NCI-H1694 (cell line): ENCODE measurements at places on chromosomes 4 and X.

GRCh38 chr4:85402371-85402770 is 72.6 kb upstream of the ARHGAP24 start:
- DNase-seq, result no peak

- no peak for DNase-seq
Measured at GRCh38 chr4:120070196-120070595, 3.5 kb upstream of the MAD2L1 start.

DNA sequence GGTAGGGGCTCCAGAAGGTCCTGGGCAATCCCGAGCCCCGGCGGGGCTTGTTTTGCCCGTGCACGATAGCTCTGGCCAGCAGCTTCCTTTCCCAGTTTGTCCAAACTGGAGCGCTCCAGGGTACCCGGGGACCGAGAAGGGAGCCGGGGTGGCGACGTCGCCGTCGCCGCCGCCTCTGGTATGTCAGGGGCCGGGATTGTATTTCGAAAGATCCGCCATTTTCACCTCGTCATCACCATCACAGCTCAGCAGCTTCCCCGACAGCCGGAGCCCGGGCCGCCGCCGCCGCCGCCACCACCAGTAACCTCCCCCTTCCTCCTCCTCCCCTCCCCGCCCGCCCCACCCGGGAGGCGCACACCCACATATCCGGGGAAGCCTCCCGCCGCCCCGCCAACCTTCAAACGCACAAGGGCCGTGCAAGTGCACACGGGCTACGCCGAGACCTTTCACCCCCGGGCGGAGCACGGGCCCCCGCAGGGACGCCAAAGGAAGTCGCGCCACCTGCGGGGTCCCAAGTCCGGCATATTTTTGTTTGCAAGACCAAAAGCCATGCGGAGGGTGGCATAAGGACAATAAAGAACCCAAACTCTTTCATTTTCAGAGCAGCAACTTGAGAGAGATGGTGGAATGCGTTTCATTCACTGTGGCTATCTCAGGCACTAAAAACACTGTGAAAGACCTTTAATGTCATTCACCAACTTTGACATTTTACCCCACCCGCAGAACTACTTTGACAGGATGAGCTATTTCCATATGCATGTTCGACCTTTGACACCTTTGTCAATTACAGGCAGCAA is at the start of gene LIN54:
LIN54 (minus strand) TSS at position 302 of the 797 bp plus-strand sequence. CDS start 25,979 bp downstream, outside the sequence.
- peak; percentile 17 for DNase-seq

DNA sequence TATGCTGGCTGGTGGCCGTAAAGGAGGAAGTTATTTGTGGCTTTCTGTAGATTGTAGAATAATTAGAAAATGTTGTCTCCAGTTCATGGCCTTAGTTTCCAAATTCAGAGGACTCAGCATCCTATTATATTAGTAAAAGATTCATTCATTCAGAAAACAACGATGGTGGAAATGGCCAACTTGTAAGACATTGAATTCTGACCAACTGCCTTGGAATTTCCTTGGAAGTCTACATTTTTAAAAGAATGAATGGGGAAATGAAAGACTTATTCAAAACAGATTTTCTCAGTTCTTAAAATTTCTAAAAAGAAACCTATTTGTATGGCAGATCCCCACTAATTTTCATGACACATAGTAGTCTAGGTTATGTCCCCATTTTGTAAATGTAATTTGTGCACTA is 561.5 kb downstream of the ANKRD50 start:
- no peak for DNase-seq

GRCh38 chr4:184059099-184059498 is 154.0 kb downstream of the STOX2 start:
- no peak for DNase-seq

DNA sequence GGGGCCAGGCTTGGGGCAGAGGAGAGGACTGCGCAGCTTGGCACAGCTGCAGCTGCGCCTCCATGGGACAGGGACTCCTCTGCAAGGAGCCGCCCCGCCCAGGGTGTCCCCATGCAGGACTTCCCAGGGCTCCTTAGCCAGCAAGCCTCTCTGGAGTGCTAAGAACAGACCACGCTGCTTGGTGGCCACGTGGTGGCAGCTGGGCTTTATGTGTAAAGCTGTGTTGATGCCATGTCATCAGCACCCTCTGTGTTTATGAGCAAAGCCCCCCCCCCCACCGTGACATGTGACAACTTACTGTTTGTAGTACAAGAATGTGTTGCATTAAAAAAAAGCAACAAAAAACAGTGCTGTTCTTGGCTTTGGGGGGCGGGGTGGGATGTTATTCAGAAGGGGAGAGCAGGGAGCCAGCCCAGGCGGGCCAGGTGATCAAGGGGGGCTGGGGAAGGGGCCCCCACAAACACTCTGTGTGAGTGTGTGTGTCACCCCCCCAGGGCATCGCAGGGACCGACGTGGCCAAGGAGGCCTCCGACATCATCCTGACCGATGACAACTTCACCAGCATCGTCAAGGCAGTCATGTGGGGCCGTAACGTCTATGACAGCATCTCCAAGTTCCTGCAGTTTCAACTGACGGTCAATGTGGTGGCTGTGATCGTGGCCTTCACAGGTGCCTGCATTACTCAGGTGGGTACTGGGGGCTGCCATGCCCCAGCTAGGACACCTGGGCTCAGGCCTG is 40.3 kb downstream of the ATP2B3 start:
- no peak for DNase-seq

- no peak for DNase-seq
Measured at GRCh38 chr4:185709802-185710486, 102.0 kb downstream of the SORBS2 start.

DNA sequence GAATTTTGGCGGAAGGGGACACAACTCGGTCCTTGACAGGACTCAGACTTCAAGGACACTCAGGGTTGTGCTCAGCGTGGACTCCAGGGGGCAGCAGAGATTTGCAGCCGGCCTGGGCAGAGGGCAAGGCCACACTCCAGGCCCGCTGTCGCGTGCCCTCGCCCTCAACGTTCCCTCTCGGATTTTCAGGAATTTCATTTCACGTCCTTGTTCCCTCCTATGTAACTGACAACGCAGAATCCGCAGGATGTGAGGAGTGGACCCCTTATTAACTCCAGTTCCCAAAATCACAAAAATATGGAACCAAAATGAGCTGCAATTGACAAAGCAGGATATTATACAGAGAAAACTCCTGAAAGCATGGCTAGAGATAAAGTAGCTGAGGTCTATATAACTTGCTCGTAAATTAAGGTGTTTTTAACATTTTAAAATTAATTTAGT is 21.0 kb upstream of the DCTD start:
- DNase-seq, result peak; percentile 22

GRCh38 chr4:180314972-180315371 is 1928.2 kb upstream of the TENM3 start:
- DNase-seq, result no peak

DNA sequence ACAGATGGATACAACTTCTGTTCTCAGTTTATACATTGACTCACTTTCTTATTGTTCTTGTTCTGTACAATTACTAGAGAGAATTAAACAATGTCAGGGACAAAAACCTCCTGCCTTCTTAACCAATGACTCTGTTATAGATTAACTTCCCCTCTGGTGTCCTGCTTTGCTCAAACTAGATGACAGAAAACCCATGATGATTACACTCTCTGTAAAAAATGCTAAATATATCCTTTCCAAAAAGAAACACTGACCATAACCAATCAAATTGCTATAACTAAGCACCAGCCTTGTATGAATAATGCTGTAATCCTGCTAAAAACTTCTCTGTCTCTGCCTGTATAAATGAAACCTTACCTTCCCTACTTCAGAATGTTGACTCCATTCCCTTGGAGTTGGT is 29.8 kb upstream of the IL13RA2 start:
- DNase-seq, result no peak

DNA sequence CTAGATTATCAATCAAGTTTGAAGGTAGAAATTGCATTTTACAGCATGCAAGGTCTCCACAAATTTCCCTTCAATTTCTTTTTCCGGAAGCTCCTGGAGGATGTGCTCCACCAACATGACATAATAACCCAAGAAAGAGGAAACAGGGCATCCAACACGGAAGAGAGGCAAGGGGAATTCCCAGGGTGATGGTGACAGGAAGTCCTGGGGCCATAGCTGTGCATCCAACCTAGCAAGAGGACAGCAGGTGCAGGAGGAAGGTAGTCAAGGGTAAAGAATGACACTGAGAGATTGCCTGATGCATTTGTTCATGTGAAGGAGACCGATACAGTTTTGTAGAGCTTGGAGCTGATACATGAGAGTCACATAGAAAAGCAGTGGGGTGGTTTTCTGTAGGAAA is 115.7 kb upstream of the LSM6 start:
- no peak for DNase-seq

GRCh38 chrX:133307637-133308498 is 89.7 kb upstream of the TFDP3 start:
- DNase-seq, result no peak

DNA sequence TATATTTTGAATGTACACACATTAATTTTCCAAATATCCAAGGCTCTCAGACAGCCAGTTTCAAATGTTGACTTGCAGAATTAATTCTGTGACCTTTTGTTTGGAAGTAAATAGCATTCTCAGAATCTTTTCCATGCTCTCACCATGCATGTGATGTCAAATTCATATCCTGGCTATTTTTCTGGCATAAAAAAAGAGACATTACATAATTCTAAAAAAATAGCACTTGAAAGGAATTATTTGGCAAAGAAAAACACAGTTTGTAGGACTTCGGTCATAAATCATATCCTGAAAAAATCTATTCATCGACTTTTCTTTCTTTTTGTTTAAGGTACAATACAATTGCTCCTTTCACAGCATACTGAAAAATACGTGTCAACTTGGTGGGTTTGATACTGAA is 111.2 kb downstream of the GLRA3 start:
- no peak for DNase-seq

DNA sequence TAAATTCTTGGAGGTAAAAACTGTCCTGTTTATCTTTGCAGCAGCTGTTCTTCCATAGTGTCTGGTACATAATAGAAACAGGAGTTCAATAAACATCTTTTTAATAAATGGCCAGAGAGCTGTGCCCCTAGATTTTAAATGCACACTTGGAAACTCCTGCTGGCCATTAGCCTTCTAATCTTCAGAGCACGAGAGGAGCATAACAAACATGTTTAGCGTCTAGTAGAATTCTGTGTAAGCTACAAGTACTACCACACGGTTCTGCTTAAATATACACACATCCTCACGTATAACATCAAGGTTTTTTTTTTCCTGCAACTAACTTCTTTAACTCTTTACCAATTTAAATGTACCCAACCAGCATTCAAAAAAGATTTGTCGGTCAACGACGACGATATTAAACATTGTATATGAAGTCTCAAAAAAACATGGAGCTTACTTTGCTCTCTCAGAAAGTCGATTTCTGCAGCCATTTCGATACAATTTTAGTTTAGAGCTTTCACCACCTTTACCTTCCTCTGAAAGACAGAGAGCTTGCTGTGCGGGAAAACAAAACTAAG is 628 bp downstream of the SCLT1 start:
- DNase-seq, result no peak

DNA sequence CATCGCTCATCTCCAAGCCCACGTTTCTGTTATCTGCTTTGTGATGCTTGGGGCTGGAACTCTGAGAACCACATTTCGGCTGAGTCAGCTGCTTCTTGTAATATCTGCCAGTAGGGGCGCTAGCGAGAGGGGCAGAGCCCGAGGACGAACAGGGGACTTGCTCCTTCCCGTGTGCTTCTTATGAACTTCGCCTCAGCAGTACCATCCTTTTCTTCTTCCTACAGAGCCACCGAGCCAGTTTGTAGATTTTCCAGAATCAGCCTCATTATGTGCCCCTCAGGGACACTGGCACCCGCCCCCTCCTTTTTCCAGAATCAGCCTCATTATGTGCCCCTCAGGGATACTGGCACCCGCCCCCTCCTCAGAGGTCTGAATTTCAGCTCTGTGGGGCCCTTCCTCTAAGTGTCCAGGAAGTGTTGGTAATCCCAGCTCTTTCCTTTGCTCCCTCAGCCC is 441.7 kb upstream of the RASGEF1B start:
- no peak for DNase-seq

DNA sequence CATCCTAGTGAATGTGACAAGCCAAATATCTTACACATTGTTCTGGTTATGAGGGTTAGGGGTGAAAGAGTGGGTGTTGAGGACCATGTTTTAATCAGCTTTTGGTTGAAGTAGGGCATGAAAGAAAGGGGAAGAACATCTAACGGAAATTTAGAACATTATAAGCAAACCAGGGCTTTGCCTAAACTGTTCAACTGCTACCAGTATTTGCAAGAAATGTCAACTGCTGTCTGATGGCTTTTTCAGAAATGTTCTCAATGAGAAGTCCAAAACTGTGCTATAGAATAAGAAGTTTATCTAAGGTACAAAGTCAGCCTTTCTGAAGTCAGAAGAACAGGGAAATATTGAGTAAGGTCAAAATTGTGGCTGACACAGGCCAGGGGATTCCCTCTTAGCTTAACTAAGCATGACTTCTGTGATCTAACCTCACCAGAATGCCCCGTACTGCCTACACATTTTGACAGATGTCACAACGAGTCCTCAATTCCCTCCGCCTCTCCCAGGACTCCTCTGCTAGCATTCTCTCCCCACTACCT is 67.1 kb downstream of the DTHD1 start:
- no peak for DNase-seq

DNA sequence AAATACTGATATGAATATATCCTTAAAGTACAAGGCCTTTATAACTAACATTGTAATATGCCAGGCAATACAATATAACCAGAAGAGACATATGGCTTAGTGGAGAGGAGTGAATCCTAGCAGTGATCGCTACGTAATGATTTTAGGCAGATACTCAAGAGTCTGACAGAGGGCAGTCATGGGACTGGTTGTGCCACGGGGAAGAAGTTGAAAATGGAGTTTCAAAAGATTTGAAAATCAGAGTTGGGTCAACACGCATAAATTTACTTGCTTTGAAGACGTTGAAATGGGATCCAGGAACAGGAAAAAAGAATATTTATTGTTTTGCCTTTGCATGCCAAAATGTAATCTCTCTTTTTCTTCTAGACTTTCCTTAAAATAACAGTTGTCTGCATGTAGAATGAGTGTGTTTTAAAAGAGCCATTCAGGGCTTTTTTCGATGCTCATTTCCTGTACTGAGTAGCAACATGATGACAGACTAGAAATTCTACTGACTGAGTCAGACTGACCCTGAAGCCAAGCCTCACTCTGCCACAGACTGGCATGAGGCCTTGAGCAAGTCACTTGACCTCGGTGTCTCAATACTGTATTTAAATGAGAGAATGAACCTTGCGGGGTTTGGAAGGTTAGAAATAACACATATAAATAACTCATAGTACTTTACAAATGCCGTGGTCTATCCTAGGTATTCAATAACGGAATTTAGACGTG is 8.1 kb upstream of the SMS start:
- DNase-seq, result no peak

DNA sequence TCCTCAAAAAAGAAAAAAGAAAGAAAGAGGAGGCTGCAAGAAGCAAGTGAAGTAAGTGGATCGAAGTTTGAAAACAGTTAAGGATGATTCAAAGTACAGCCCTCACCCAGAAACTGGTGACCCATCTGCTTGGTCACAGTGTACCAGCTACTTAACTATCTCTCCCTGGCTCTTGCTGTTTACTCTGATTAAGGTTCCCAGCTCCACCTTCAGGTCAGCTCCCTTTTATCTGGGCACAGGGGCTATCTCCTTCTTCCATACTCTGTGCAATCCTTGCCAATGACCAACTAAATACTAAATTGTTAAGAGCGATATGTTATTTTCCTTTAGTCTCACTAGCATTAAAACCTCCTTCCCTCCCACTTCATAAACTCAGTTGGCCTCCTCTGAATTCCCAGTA is 81.5 kb upstream of the SMIM10 start:
- no peak for DNase-seq

- no peak for DNase-seq
Measured at GRCh38 chr4:102522031-102522440, 20.9 kb downstream of the NFKB1 start.

- DNase-seq, result no peak
Measured at GRCh38 chr4:150828159-150828558, 186.9 kb downstream of the LRBA start.

GRCh38 chrX:137565921-137566745 is at the start of gene ZIC3:
ZIC3 (plus strand) TSS chrX:137566127; CDS start chrX:137566692, 565 bp downstream.
- no peak for DNase-seq
